ENCODE measurements at places on chromosomes 1 and 21.

- peaks cover 8% of the 10 kb centered on the region for H3K4me1 ChIP-seq
- no peaks in the 10 kb centered on the region for H3K36me3 ChIP-seq
- H3K4me3 ChIP-seq: no peak overlapping the region
- H3K27me3 ChIP-seq: peaks cover 4% of the 10 kb centered on the region
- H3K27ac ChIP-seq: no peak overlapping the region
Observed at GRCh38 chr1:167562702-167563101, 9.1 kb upstream of the CREG1 start.

GRCh38 chr1:5385096-5385799 lies 607.0 kb downstream of the NPHP4 start:
- no peak overlapping the region for H3K27ac ChIP-seq
- no peaks in the 10 kb centered on the region for H3K27me3 ChIP-seq
- no peak for DNase-seq
- no peak overlapping the region for H3K4me3 ChIP-seq
- H3K36me3 ChIP-seq: no peaks in the 10 kb centered on the region

GRCh38 chr1:147201276-147201675 lies 23.9 kb downstream of the FMO5 start:
- peaks cover 19% of the 10 kb centered on the region for H3K4me1 ChIP-seq
- no peaks in the 10 kb centered on the region for H3K27me3 ChIP-seq
- H3K4me3 ChIP-seq: no peak overlapping the region

- no peaks in the 10 kb centered on the region for H3K27me3 ChIP-seq
- peaks cover 49% of the 10 kb centered on the region for H3K4me1 ChIP-seq
- peak overlapping the region; percentile 92 for H3K4me3 ChIP-seq
- peaks cover 1% of the 10 kb centered on the region for H3K36me3 ChIP-seq
- H3K27ac ChIP-seq: peak overlapping the region; percentile 94
Observed at GRCh38 chr1:116375148-116375886, 2.3 kb downstream of the ATP1A1 start.

GRCh38 chr1:15295696-15296095 lies 48.7 kb downstream of the FHAD1 start:
- no peak for DNase-seq
- no peak overlapping the region for H3K27ac ChIP-seq
- H3K4me1 ChIP-seq: peaks cover 4% of the 10 kb centered on the region

DNA sequence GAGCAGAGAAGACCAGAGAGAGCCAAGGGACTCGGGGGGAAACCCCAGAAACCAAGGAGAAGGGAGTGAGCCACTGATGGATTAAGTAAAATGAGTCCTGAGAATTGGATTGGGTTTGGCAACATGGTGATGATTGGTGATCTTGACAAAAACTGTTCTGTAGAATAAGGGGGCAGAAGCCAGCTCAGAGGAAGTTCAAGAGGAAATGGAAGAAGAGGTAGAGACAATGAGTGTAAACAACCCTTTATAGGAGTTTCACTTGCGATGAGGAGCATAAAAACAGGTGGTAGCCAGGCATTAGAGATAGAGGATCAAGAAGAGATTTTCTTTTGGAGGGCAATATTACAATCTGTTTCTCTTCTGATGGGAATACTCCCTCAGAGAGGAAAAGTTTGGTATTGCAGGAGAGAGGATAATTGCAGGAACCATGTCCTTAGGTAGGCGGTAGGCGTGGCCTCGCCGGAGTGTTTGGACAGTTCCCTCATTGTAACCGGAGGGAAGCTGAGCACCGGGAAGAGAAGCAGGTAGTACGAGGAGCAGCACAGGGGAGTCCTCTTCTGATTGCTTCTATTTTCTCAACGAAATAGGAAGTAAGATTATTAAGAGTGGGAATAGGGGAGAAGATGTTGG lies 68.4 kb upstream of the TENT5C start:
- no peaks in the 10 kb centered on the region for H3K27me3 ChIP-seq
- peaks cover 11% of the 10 kb centered on the region for H3K4me1 ChIP-seq
- peak; percentile 11 for DNase-seq
- H3K36me3 ChIP-seq: no peaks in the 10 kb centered on the region

DNA sequence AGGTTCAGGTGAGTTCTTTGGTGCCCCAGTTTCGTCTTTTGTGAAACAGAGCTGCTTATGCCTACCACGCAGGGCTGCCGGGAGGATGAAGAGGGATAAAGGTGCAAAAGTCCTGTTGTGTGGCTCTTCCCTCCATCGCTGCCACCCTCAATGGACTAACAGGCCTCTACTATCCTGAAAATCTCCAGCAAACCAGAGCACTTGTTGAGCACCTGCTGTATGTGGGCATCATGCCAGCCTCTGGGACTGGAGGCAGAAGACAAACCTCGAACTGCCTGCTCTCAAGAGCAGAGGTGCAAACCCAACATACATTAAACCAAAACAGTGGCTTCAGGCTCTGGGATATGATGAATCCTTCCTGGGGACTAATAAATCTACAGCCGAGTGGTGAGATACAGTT lies 174.1 kb downstream of the ACTL8 start:
- H3K4me3 ChIP-seq: no peak overlapping the region
- H3K36me3 ChIP-seq: no peaks in the 10 kb centered on the region
- H3K27ac ChIP-seq: no peak overlapping the region
- peaks cover 10% of the 10 kb centered on the region for H3K27me3 ChIP-seq
- no peak for DNase-seq

- H3K4me1 ChIP-seq: no peaks in the 10 kb centered on the region
- no peak for DNase-seq
- no peaks in the 10 kb centered on the region for H3K27me3 ChIP-seq
Observed at GRCh38 chr1:57017717-57018116, 51.9 kb upstream of the C8B start.

- no peak overlapping the region for H3K4me3 ChIP-seq
- peaks cover 3% of the 10 kb centered on the region for H3K36me3 ChIP-seq
- peaks cover 14% of the 10 kb centered on the region for H3K4me1 ChIP-seq
- no peaks in the 10 kb centered on the region for H3K27me3 ChIP-seq
- no peak for DNase-seq
Observed at GRCh38 chr1:58778385-58779000, 5.4 kb downstream of the JUN start.

DNA sequence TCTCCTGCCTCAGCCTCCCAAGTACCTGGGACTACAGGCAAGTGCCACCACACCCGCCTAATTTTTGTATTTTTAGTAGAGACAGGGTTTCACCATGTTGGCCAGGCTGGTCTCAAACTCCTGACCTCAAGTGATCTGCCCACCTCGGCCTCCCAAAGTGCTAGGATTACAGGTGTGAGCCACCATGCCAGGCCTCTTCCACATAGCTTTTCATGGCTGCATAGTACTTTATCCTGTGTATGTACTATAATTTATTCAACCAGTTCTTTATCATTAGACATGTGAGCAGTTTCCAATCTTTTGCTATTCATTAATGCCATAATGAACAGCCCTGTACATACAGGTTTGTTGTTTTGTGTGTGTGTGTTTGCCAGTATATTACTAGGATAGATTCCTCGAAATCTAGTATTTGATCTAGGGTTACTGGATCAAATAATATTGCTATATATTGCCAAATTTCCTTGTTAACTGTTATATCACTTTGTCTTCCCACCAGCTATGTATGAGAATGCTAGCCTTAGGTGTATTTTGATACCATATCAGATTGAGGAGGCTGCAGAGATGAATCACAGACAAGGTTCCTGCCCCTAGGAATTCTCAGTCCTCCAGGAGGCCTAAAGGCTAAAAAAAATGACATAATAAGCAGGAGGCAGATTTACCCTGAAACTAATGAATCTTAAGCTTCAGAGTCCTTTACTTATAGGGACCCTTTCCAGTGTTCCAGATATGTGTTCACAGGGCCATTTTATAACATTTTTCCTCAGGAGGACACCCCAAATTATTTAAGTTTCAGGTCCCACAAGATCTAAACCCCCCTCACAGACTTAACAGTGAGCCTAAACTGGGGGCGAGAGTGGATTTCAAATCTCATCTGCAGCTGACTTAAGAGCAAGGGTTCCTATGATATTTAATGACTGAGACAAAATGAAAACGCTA lies 2.1 kb upstream of the PDIK1L start:
- H3K4me3 ChIP-seq: peak overlapping the region; percentile 87
- H3K27me3 ChIP-seq: no peaks in the 10 kb centered on the region
- no peak overlapping the region for H3K27ac ChIP-seq
- H3K4me1 ChIP-seq: peaks cover 18% of the 10 kb centered on the region
- DNase-seq: no peak

- H3K4me1 ChIP-seq: peaks cover 40% of the 10 kb centered on the region
- peak; percentile 9 for DNase-seq
- no peaks in the 10 kb centered on the region for H3K27me3 ChIP-seq
- H3K4me3 ChIP-seq: peak overlapping the region; percentile 7
Observed at GRCh38 chr1:150146849-150147542, 2.7 kb upstream of the PLEKHO1 start.

DNA sequence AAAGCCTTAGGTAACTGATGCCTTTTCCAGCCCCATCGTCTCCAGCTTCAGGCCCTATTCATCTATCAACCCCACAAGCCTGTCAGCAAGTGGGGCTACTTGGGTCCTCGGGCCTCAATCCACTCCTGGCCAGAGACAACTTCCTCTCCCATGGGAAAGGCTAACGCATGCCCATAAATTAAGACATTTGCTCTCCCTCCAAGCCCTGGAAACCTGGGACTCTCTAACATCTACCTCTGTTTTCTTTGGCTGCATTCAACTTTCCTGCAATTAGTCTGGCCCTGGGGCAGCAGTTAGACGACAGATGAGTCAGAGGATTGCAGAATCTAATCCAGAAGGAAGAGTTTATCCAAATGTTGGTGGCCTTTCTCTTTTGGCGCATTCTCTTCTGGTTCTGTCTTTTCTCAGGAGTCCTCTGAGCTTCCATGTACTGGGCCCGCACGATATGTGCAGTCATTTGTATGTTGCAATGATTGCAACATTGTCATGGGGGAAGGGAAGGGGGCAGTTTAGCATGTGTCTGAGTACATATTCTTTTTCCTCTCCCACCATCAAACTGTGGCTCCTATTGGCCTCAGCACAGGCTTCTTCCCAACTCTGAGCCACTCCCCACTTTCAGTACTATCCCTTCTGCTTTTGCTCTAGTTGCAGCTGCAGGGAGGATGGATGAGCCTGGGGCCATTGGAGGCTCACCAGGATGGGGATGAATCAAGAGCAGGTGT lies 54.4 kb downstream of the NAV1 start:
- no peak overlapping the region for H3K27ac ChIP-seq
- no peaks in the 10 kb centered on the region for H3K4me1 ChIP-seq
- peaks cover 4% of the 10 kb centered on the region for H3K27me3 ChIP-seq
- DNase-seq: no peak

- H3K4me1 ChIP-seq: peaks cover 10% of the 10 kb centered on the region
- no peaks in the 10 kb centered on the region for H3K36me3 ChIP-seq
- no peak for DNase-seq
- peaks cover 6% of the 10 kb centered on the region for H3K27me3 ChIP-seq
- H3K4me3 ChIP-seq: no peak overlapping the region
Observed at GRCh38 chr1:205920861-205921569, 22.2 kb downstream of the SLC26A9 start.

GRCh38 chr1:173176246-173176645 lies 30.9 kb downstream of the TNFSF4 start:
- no peaks in the 10 kb centered on the region for H3K4me1 ChIP-seq
- H3K4me3 ChIP-seq: no peak overlapping the region
- peaks cover 18% of the 10 kb centered on the region for H3K36me3 ChIP-seq
- H3K27me3 ChIP-seq: no peaks in the 10 kb centered on the region
- H3K27ac ChIP-seq: no peak overlapping the region

DNA sequence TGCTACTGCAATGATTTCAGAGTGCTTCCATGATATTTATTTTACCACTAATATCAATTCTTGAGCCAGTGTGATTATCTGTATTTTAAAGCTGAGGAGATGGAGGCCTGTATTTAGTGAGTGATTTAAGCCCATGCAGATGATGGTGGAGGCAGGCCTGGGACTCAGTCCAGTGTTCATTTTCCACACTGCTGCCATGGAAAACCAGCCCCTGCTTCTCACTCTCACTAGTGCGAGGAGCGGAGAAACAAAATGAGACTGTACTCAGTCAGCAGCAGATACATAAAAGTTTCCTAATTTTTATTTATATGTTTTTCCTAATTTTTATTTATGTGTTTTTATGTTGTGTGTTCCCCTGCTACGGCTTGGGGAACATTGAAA lies 32.8 kb downstream of the LRRC8B start:
- no peak overlapping the region for H3K27ac ChIP-seq
- no peak overlapping the region for H3K4me3 ChIP-seq
- peaks cover 16% of the 10 kb centered on the region for H3K4me1 ChIP-seq
- DNase-seq: no peak

DNA sequence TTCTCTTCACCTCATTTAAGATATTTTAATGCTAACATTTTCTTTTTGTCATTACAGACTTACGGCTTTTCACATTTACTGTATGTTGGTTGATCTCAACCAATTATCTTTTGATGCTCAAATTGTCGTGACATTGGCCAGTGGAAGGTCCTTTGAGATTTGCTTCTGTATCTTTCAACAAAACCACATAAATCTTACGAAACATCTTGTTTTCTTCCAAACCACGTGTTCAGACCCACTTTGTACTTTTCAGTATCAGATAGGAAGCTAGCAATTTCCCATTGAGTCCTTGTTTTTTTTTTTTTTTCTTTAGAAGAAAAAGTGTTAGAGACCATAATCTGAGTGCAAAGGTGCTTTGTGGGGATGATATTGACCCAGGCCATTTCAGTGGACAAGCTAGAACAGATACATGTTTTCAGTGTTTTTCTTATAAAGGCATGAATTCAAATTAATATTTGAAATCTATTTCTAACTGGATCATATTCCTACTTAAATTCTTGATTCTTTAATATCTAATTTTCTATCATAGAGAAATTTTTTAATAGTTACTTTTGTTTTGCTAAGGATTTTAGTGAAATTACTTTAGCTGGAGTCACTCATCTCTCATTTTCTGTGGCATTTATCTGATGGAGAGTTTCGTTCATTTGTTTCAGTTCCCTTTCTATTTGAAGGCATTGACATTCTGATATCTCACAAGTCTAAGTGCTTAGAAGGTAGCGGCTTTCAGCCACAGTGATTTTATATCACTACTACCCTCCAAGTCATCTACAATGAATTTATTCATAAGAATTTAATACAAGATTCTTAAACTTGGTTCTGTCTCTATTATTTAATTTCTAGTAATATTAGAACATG lies 26.7 kb downstream of the ATG4C start:
- peak overlapping the region; percentile 73 for H3K27ac ChIP-seq
- peak overlapping the region; percentile 64 for H3K4me3 ChIP-seq
- no peak for DNase-seq
- peaks cover 28% of the 10 kb centered on the region for H3K36me3 ChIP-seq

DNA sequence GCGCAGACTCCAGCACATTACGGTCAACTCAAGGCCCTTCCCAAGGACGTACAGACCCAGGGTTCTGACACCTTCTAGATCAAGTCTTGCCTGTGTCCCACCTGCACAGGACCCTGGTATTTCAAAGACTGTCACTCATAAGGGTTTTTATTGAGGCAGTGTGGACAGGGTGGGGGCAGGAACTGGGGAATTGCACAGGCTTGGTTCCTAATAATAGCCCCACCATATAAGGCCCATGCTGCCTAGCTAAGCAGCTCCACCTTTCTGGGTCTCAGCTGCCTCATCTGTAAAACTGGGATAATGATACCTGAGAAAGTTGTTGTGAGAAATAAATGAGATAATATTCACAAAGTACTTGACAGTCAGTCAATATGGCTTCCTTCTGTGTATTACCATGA lies 55.3 kb upstream of the PUM1 start:
- peaks cover 5% of the 10 kb centered on the region for H3K4me1 ChIP-seq
- DNase-seq: no peak
- no peak overlapping the region for H3K27ac ChIP-seq
- peaks cover 1% of the 10 kb centered on the region for H3K36me3 ChIP-seq
- peaks cover 8% of the 10 kb centered on the region for H3K27me3 ChIP-seq
